H54 (cell line): ENCODE measurements at places on chromosomes 2 and 18.

- DNase-seq, result no peak
Observed at GRCh38 chr2:191625016-191625415, 52.9 kb upstream of the NABP1 start.

- no peak for DNase-seq
Observed at GRCh38 chr2:201448061-201448460, 3.2 kb downstream of the TRAK2 start.

- peak; percentile 74 for DNase-seq
Observed at GRCh38 chr2:27086724-27087593, at the start of gene KHK. Gene KHK, plus strand, starts transcription at chr2:27086772. Its CDS starts 488 bp downstream, at chr2:27087260.

DNA sequence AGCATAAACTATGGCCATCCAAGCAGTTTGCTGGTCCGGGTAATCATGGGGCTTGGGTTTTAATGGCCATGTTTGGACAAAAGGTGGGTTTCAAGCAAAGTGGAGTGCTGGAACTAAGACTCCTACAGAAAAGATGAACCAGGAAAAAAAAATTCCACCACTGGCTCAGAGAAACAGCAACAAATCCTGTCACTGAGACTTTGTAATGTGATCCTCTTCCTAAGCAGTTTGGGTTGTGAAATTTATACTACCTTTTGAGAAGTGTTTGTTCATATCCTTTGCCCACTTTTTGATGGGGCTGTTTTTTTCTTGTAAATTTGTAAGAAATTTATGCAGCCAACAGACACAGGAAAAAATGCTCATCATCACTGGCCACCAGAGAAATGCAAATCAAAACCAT is 40.2 kb downstream of the MRPL33 start:
- no peak for DNase-seq

GRCh38 chr2:11457935-11458334 is 8.0 kb downstream of the E2F6 start:
- DNase-seq, result no peak

DNA sequence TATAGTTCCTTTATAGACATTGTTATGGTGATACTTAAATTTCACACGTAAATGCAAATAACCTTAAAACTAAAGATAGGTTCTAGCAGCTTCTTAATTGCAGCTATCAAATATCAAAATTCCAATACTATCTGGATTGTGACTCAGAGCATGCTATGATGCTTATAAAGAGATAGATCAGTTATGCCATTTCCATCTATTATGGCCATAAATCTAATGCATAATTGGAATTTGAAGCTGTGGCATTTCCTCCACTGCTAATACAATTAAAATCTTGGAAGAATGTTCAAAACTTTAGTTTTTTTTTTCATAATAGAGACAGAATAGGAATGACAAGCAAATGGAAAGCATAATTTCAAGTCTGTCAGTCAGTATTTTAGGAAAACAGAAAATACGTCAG is 220.8 kb upstream of the GALNT5 start:
- no peak for DNase-seq

DNA sequence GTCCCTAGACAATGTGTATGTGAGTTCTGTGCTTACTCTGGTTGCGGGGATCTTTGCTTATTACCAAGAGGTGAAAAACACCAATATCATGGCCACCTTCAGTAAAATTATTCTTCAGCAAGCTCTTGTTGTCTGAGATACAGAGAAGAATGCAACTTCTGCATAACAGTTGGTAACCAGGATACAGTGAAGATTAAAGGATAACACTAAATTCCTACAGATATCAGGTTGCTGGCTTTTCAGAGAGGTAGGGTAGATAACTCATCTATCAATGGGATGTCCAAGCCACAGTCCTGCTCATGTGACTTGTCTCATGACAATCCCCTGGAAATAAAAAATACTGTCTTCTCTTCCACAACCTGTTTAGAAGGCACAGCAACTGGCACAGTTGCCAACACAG is 308.5 kb downstream of the TNS1 start:
- no peak for DNase-seq

DNA sequence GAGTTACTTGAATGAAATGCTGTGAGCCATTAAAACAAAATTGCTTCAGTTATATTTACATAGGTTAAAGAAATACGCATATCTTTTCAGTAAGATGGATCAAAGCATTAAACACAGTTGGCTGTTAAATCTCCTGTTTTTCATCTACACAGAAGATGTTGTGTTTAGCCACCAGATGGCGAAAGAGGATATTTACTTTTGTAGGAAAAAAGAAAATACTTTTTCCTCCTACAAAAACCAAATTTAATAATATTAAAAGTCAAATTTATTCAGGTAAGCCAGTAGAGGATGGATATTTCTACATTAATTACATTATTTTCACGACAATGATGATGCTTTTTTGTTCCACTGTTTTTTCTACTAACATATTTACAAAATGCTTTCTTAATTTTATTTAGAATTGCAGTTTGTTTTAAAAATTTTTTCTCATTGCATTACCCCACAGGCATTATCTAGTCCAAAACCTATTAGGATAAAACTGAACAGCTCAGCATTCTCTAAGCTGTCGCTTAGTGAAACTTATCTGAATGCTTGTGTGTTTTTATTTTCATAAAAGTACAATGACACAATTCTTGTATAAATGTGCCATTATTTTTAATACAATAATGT is 173.7 kb downstream of the ASXL3 start:
- DNase-seq, result no peak

DNA sequence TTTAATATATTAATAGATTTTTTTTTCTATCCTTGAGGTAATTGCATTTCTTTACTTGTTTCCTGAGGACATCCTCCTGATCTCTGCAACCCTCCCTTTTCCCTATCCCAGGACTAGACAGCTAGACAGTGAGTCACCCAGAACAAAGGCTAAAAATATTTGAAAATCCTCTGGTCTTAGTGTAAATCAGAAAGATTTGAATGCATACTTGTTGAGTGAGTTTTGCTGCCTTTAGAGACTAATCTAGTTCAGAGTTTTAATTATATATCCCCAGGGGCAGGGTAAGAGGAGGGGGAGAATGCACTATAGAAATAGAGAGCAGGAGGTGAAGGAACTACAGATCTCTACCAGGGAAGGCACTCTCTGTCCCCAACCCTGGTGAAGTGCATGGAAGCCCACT is 202.3 kb upstream of the TCF4 start:
- no peak for DNase-seq

GRCh38 chr2:182867426-182868053 is 1.1 kb upstream of the FRZB start:
- no peak for DNase-seq

DNA sequence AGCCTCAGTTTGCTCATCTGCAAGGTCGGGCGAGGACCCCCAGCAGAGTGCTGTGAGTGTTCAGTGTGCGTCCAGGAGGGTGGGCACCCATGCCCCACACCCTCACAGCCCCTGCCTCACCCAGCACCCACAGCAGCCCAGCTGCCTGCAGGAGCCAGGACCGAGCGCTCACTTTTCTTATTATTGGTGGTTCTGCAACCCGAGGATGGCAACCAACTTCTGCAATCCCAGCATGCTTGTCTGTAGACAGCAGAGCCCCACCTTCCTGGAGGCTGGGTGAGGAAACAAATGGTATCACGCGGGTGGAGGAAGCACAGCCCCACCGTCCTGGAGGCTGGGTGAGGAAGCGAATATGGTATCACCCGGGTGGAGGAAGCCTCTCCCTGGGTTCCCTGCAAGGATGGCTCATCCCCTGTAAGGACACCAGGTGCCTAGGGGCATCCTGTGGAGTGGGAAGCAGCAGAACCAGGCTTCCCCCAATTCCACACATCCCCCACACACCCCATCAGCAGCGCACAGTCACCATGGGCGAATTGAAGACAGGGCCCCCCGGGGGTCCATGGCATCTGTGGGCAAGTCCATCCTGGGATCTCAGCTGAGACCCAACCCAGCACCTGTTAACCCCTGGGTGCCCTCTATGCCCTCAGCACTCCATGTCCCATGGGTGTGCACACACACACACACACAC is 220.5 kb upstream of the RAB6C start:
- DNase-seq, result no peak
